Vagina (tissue), 2 donors: ENCODE measurements at places on chromosomes 4 and X.

GRCh38 chr4:3393171-3393570 is 48.6 kb upstream of the HGFAC start:
- no peak for DNase-seq

DNA sequence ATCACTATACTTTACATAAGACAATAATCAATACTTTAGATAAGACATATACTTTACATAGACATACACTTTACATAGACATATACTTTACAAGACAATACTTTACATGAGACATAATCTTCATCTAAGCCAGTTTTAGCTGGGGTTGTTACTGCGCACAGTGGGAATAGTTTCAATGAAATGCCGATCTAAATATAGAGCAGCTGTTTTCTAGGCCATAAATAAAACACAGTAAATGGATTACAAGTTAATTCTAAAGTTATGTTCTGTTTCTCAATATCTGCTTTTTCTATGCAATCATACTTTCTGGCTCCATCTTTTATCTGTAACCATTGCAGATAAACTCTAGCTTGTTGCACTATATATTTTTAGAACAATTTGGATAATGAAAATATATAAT is 1470.6 kb upstream of the PABPC4L start:
- no peak for DNase-seq

- DNase-seq = no peak
Observed at GRCh38 chr4:147674496-147674895, 9.5 kb downstream of the PRMT9 start.

GRCh38 chr4:150297861-150298474 is 219.7 kb downstream of the DCLK2 start:
- DNase-seq = no peak

DNA sequence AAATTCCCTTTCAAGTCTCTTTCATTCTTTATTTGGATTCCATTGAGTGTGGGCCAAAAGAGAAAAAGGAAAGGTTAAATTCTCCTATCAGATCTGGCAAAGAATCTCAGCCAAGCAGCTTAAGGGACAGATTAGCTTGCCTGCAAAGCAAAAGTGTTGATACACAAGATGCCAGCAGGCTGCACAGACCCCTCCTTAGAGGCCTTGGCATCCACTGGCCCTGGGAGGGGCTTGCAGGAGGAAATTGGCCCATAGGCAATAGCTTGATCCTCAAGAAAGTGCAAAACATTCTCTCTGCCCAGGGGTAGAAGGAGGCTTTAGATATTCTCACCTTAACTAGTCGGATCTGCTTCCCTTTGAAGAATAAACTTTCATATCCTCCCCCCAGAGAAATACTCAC is 300.4 kb upstream of the CPEB2 start:
- no peak for DNase-seq

- DNase-seq = no peak
Observed at GRCh38 chrX:75276666-75277065, 2.8 kb downstream of the UPRT start.

- no peak for DNase-seq
Observed at GRCh38 chr4:78645853-78646757, 94.5 kb downstream of the ANXA3 start.

GRCh38 chr4:3793545-3793944 is 27.4 kb downstream of the ADRA2C start:
- DNase-seq = no peak

DNA sequence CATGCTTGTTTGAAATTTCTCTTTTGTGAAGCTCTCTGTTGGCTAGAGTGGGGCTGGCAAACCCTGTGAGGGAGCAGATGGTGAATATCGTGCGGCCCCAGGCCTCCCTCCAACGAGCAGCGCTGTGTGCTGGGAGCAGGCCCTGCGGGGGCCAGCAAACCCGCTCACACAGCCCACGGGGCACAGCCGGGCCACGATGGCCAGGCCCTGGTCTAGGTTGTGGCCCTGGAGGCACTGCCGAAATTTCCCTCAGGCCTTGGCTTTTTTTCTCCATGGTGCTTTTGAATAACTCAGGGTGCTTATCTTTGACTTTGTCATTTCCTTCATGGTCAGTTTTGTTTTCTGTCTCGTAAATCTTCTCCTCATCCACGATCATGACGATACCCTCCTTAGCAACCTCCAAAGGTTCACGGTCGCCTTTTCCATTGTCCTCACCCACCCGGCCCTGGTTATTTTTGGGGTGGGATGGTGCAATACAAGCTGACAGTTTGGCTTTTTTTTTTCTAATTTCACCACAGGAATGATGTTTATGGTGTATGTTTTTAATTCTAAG is 20.7 kb downstream of the PCGF3 start:
- no peak for DNase-seq
